Natural killer cell (primary cell): ENCODE measurements at places on chromosomes 5 and 9.

GRCh38 chr5:32283539-32284377, 29.0 kb downstream of the MTMR12 start:
- peak; percentile 41 for DNase-seq

- peak; percentile 60 for DNase-seq
Measured at GRCh38 chr5:79702606-79703380, 13.2 kb downstream of the CMYA5 start.

DNA sequence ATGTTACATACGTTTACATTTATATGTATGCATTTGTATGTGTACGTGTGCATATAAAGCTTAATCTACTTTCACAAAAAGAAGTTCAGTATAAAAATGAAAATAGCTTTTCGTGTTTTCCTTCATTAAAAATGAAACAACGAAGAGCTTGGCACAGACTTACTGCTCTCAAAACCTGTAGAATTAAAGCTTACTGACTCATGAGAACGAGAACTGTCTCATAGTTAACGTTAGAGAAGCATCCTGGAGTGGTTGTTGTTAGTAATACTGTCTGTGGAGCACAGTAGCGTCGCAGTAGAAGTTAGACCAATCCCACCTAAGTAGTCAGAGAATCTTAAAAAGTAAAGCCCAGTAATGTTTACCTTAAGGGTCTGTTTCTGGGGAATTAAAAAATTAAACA, 1.3 kb downstream of the MAT2B start:
- DNase-seq: no peak

DNA sequence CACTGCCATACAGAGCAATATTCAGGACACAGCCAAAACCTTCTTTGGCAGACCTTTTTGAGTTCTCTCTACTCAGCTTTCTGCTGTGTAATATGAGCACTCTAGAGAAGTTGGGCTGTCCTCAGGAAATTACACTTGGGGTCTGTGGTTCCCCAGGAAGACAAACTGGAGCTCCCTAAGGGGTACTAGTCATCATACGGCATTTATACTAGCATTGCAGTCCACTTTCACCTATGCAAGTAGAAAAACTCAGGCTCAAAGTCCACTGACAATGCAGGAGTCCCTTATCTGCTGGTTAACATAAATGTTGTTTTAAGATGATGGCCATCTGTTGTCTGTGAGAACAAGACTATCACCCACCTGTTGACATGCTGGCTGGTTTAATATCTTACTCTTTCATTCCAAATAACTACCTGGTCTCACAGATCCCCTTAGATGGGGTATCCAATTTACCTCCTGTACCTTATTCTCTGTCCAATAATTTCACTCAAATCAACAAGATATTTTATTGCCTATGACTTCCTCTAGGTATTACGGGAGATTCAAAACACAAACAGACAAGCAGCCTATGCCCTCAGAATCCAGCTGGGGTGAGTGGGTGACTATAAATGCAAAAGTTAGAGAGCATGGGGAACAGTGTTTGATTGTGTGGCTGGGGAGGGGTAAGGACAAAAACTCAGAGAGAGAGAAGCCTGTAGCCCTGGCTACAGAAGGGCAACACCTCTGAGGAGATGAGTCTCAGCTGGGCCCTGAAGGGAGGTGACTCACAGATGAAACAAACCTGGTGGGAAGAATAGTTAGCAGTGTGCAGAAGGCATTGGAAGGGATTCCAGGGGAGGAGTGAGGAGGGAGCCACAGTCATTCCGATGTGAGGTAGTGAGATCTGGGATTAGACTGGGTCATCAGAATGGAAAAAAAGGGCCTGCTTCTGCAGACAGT, 10.2 kb downstream of the DOCK8 start:
- DNase-seq: no peak

- no peak for DNase-seq
Measured at GRCh38 chr9:4640027-4640426, 22.1 kb upstream of the PLPP6 start.

- DNase-seq: peak; percentile 19
Measured at GRCh38 chr9:84371737-84372136, 31.2 kb upstream of the SLC28A3 start.

- no peak for DNase-seq
Measured at GRCh38 chr5:127418974-127419682, 98.3 kb upstream of the PRRC1 start.

DNA sequence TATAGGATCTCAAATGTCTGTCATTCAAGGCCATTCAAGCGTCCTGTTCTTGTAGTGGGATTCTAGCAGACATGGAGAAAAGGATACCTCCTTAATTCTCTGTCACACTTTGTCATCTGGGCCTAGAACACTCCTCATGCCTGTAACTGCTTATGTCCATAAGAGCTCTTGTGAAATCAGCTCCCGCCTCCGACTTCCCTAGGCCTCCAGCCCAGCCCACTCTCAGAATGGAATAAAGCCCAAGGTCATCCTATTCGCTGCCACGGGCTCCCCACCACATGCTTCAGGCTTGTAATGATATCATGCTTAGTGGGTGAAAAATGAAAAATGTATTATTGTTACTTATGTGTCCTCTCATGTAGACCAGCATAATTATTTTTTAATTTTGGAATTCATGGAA, 632.5 kb downstream of the ISL1 start:
- DNase-seq: no peak

DNA sequence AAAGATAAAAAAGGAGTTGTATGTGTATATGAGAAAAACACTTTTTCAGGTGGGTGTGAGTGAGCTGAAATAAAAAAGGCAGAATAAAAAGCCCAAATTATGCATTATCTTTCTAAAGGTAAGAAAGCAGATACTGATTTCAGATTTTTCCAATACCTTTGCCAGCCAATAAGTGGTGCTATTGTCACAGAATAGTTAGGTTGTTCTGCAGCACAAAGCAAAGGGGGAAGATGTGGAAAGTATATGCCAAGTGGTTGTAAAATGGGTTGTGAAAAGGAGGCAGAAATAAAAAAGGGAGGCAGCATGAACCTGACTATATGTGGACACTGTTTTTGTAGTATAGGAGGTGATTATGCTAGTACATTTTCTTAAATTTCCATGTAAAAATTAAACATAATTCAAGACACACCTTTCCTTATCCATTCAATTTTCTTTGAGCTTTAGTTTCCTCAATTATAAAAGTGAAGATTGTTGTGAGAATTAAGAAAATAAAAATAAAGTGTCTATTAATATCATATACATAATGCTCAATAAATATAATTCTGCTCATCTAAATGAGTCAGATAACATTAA, 106.7 kb downstream of the SMIM15 start:
- DNase-seq: no peak

GRCh38 chr9:27785714-27786100, 212.4 kb upstream of the C9orf72 start:
- DNase-seq: no peak

GRCh38 chr5:165420493-165420892, 1915.1 kb downstream of the MAT2B start:
- no peak for DNase-seq

DNA sequence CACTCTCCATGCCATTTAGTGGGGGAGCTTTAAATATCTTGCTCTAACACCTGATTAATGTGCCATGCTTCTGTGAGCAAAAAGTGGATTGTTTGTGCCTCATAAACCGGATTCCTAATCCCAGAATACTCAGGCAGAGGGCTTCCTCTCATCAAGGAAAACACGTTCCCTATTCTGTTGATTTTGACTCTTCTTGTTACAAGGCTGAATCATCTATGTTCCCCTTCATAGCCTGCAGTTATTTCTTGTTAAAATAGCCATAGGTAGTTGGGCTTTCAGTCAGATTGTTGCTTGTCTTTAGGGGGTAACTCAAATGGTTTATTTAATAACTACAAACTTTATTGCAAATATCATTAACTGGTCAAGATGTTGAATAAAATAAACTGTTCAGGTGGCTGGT, 26.6 kb downstream of the ROPN1L start:
- DNase-seq: no peak

DNA sequence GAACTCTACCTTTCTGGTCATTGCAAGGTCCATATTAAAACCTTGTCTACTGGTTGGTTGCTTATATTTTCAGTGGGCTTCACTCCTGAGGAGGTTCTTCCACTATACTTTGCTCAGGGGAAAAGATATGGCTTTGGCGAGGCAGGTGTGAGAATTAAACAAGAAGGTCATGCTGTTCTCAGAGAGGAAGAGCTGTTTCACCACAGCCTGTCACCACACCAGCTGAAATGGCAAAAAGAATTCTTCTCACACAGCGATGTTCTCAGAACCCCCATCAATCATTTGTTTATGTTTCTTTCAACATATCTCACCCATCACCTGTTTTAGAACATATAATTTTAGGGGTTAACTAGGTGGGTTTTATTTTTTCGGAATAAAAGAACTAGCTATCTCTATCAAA, 38.6 kb downstream of the CAPSL start:
- DNase-seq: peak; percentile 27

GRCh38 chr5:74186356-74187315, 453.9 kb downstream of the ENC1 start:
- DNase-seq: no peak

- no peak for DNase-seq
Measured at GRCh38 chr5:52825826-52826225, 38.1 kb downstream of the ITGA1 start.

DNA sequence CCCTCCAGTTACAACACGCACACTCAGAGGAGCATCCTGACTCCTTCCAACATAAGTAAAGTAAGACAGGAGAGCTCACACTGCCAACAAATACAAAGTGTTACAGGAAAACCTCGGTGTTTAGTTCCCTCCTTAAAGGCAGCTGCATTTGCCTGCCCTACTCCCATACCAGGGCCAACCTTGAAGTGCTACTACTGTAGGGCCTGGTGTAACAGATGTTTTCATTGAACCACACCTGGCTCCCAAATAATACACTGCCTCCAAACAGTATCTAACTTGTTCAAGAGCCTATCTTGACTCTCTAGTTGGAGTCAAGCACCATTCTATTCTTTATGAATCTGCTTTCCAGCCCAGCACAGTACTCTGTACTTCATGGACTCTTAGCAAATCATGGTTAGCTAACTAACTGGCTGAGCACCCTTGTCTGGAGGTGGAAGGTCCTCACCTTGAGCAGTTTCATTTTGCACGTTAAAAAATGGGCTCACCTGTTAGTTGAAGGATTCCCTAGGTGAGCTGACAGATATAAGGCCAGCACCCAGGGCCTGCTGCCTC, 34.6 kb downstream of the TTC39B start:
- no peak for DNase-seq

DNA sequence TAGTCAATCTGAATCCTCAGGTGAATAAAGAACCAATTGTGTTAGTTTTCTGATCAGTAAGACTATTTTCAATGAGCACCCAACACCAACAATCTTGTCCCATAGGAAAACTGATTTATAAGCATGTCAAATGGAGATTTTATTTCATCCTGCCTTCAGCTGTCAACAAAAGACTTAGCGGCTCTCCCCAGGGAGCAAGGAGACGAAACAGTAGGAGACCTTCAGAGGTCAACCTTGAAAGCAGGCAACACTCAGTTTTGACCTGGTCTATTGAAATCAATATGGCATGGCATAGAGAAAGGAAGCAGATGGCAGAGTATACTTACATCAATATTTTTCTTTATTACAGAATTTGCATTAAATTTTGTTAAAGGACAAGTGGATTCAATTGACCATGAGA, 34.1 kb downstream of the ZNF622 start:
- DNase-seq: no peak

GRCh38 chr9:133731876-133732638, 6.1 kb downstream of the SARDH start:
- DNase-seq: no peak

DNA sequence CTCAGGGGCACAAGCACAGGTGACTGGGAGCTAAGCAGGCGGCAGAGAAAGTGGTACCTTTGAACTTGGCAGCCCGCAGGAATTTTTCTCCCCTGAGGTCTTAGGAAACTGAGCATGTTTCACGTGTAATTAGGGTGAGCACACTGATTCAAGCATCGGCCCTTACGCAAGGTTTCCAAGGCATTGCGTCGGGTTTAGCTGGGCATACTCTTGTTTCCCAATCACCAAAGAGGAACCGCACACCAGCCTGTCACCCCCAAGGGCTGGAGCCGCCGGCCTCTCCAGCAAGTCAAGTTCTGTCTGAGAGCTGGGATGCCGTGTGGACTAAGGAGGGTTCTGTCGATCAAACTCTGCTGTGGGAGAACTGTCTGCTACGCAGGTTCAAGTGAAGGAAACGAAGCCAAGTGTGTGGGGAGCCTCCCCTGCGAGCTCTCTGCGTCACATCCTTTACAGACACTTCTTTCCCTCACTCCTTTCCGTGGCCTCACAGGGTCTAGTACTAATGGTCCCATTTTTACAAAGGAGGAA, 53.0 kb downstream of the ERGIC1 start:
- no peak for DNase-seq

GRCh38 chr9:98335661-98336060, 80.2 kb upstream of the TBC1D2 start:
- DNase-seq: no peak

DNA sequence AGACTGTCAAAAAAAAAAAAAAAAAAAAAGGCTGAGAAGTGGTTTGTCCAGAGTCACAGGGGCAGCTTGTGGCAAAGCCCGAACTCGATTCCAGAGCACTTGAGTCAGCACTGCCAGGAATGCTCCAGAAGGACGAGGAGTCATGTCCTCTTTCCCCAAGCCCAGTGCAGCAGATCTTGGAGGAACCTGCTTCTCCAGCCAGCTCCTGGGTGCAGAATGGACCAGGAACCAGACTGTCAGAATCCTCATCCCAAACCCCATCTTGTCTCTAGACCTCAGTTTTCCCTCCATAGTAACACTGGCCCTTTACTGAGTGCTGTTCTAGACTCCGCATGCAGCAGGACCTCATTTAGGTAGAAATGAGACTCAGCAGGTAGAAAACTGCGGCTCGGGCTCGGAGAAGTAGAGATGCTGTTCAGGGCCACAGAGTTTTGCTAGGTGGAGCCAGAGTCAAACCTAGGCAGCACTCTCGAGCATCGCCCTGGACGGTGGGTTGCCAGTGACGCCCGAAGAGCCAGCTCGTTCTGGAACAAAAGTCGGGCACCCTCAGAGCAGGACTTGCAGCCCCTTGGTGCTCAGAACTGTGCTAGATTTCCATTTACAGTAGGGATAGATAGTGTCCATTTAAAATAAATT, 15.4 kb downstream of the CD74 start:
- DNase-seq: no peak

- DNase-seq: no peak
Measured at GRCh38 chr9:81156381-81156780, 533.0 kb downstream of the TLE1 start.

DNA sequence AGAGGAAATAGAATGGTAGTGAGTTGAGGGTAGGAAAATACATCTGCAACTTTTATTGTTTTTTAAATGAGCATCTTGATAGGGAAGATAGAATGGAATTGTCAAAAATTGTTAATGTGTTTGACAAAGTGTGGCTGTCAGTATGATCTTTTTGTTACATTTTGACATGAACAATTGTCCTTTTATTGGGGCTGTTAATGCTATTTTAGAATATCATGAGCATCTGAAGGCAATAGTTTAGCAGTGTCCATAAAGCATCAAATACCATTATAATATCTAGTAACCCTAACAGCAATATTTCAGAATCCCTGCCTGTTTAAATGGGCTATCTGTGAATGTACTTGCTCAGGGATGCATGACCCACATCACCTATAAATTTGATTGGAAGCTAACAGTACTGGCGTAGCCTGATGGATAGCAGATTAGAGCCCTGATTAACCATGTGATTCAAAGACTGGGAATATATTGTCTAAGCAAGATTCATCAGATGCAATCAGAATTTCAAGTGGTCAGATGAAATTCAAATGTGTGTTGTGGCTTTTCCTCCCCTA, 37.8 kb downstream of the TLE4 start:
- no peak for DNase-seq
